ENCODE measurements at places on chromosomes 16 and 17.

- no peak for DNase-seq
Observed at GRCh38 chr16:76409706-76410105, 132.5 kb downstream of the CNTNAP4 start.

- no peak for DNase-seq
Observed at GRCh38 chr16:24062270-24062817, 193.8 kb upstream of the CACNG3 start.

DNA sequence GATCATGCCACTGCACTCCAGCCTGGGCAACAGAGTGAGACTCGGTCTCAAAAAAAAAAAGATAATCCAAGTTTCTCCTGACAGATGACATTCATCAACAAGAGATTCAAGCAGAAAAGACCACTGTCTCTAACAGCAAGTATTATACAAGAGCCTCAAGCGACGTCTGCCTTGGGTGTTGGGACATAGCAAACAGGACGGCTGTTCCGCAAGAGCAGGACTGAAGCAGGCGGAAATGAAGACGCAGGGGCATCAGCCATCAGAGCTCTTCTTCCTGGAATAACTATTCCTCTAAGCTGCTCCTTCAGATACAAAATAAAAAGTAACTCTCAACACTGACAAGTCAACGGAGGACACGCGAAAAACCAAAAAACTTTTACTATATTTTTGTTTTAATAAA, 54.0 kb downstream of the ANKRD11 start:
- no peak for DNase-seq

GRCh38 chr17:27646232-27646631, 15.2 kb downstream of the LGALS9 start:
- DNase-seq, result no peak

DNA sequence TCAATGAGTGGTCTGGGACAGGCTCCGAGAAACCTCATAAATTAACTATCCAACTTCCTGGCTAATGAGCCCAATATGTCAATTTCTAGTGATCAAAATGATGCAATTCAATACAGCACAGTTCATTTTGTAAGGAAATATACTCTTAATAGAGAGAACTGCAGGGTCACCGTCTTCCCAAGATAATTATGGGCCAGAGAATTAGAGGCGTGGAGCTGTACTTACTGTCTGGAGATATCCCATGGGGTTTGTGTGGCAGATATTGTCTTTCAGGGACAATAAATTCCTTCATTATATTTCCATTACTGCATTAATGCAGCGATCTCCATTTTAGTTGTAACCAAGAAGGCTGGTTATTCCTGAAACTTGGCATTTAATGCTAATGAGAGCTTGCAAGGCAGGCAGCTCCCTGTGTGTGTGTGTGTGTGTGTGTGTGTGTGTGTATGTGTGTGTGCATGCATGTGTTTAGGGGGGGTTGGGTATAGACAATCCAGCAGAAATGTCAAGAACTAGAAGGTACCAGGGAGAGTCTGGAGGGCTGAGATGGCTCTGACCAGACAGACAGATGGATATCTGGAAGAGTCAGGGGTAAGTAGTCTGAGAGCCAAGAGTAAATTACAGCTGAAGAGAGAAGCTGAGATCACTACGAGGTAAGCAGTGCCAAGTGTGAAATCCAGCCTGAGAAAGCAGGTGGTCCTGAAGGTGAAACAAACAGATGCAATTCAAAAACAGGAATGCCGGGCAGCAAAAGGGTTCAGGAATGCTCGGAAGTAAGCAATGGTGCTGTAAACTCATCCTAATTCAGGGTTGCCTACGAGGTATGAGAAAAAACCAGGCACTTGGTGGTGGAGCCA, 393.0 kb downstream of the CA10 start:
- no peak for DNase-seq

DNA sequence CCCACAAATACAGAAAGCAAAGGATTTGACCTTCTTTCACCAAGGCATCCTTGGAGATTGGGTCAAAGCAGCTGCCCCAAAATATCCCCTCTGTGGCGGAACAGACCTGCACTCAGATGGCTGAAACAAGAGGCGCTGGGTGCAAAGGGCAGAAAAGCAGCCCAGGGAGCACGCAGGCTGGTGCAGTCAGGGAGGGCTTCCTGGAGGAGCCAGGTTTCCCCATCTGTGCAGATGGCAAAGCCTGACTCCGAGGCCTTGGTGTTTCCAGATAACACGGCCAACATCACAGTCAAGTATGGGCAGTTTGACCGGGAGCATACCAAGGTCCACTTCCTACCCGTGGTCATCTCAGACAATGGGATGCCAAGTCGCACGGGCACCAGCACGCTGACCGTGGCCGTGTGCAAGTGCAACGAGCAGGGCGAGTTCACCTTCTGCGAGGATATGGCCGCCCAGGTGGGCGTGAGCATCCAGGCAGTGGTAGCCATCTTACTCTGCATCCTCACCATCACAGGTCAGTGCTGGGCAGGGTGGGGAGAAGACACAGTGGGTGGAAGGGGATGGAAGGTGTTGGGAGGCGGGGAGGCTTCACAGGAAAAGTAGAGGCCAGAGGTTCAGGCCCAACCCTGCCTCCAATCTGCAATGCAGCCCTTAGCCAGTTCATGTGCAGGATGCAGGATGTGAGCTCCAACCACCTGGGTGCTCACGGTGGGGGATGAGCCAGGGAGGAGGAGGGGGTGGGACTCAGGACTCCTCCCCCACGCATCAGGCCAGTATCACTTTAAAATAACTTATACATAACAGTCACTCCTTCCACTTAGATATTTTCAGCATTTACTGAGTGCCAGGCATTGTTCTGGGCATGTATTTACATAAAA, 26.4 kb upstream of the BEAN1 start:
- no peak for DNase-seq

- DNase-seq, result no peak
Observed at GRCh38 chr16:17334096-17334495, 136.7 kb downstream of the XYLT1 start.

DNA sequence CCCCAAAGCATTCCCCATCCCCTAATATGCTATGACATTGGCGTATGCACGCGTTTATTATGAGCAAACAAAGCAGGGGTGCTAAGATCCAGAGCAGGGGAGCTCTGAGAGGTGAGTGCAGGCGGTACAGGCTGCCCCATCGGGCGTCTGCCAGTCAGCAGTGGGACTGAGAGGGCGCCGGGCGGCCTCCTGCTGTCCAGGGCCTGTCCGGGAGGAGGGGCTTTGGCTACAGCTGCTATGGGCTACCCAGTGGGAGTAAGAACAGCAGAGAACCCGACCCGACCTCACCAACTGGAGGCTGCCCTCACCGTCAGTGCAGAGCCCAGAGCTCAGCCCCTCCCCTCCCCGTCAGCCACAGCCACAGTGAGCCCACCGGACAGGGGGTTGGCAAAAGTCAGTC, 18.5 kb upstream of the AATK start:
- no peak for DNase-seq

All from AML-193 (cell line).